Cortex of kidney (tissue), 1 donor: ENCODE measurements at places on chromosomes 2 and 18.

DNA sequence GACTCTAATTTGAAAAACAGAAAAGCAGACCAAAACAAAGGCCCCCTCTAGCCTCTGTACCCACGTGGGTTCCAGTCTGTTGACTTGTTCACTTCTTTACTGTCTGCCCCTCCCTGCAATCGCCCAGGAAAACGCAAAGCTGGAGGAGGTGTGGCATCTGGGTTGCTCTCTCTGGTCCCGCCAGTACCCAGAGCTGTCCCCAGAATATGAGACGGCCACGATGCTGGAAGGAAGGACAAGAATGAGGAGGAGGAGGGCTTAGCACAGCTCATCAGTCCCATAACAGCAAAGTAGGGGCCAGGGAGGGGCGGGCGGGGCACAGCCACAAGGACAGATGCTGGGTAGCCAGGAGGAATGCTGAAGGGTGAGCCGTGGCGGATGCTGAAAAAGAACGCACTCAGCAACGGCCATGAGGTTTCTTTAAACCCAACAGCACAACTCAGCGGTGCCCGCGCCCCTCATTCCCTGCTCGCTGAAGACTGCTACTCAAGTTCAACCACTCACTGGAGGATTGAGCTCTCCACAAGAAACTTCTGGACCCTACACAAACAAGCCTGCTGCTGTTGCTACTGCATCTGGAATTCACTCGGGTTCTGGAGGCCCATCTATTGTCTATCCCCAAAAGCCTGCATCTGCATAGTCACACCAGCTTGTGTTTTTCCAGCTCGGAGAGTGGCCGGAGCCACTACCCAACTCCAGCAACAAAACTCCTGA is 187.7 kb downstream of the HDAC4 start:
- no peak for DNase-seq

DNA sequence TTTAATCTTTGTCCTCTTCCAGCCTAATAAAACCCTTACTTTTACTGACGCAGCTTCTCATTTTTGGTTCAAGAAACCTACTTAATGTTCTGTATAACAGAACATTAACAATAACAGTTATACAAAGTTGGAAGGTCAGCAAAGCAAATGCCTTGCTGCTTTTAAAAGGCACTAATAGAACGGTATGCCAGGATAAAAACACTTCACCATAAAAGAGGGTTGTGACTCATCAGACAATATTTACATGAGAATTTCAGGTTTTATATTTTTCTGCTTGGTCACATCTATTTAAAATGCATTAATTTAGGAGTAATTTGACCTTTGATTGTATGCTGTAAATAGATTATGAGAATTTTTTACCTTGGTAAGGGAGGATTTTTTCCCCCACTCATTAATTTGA is 3.0 kb downstream of the KLHL41 start:
- no peak for DNase-seq

- DNase-seq = no peak
Observed at GRCh38 chr18:74456017-74456348, 1.1 kb downstream of the DIPK1C start.

DNA sequence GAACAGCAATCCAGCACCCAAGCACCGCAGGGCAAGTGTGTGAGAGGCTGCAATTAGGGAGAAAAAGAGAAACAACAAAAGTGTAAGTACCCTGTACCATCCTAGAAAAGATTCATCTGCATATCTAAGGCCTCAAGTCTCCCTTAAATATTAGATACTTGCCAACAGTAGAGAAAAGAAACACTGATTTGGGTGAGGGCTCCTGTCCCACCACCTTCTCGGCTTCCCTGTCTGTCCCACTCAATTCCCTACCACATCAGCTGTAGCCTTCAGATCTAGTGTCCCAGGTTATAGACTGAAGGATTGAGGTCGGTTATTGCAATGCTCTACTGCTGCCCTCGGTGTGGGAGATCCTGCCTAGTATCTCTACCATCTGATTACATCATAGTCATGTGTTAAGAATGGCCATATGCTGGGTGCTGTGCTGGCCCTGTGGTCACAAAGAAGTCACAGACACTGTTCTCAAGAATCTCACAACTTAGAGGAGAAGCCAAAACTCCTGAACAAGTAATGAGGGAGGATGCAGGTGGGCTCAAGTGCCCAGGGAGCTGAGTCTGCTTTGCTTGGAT is 2.5 kb downstream of the RAX start:
- no peak for DNase-seq

GRCh38 chr2:167988296-167988695 is 259.1 kb downstream of the STK39 start:
- no peak for DNase-seq

DNA sequence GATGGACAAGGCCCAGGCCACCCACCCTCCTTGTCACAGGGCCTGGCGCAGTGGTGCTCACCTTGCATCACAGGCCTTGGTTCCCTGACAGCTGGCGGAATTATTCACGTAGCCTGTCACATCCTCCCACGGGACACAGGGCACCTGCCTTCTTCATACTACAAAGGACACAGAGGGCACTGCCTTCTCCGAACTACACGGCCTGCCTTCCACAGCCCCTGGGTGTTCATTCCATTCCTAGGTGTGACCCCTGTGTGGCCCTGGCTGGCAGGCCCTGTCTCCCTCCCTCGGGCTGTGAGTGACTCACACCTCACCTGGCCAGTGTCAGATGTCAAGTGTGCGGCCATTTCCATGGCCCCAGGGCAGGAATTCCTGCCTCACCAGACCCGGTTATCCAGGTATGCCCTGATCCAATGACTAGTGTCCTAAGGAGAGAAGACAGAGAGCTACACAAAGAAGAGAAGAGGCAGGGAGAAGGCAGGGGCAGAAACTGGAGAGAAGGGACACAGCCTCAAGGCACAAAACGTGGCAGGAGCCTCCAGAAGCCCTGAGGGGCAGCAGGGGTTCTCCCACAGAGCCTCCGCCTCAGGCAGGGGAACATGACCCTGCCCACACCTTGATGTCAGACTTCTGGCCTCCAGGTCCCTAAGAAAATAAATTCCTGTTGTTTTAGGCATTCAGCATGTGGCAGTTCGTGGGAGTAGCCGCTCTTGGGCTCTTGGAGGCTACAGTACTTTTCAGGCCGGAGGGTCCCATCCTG is 43.4 kb downstream of the MBP start:
- no peak for DNase-seq

GRCh38 chr2:131827481-131828163 is 299.9 kb downstream of the CCDC74A start:
- no peak for DNase-seq

DNA sequence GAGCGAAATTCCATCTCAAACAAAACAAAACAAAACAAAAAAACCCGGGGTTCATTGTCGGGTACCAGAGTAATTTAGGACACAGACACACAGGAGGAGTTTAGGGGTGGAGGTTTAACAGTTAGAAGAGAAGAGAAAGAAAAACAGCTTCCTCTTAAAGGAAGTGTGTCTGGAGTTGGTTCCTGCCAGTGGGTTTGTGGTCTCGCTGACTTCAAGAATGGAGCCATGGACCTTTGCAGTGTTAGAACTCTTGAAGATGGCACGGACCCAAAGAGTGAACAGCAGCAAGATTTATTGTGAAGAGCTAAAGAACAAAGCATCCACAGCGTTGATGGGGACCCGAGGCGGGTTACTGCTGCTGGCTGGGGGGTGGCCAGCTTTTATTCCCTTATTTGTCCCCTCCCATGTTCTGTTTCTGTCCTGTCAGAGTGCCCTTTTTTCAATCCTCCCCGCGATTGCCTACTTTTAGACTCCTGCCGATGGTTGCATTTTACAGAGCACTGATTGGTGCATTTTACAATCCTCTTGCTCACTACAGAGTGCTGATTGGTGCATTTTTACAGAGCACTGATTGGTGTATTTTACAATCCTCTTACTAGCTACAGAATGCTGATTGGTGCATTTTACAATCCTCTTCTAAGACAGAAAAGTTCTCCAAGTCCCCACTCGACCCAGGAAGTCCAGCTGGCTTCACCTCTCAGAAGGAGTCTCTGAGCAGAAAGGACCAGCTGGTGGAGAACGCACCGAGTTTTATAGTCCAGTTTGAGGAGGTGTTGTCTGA is 28.7 kb upstream of the ATP8B1 start:
- DNase-seq = no peak

DNA sequence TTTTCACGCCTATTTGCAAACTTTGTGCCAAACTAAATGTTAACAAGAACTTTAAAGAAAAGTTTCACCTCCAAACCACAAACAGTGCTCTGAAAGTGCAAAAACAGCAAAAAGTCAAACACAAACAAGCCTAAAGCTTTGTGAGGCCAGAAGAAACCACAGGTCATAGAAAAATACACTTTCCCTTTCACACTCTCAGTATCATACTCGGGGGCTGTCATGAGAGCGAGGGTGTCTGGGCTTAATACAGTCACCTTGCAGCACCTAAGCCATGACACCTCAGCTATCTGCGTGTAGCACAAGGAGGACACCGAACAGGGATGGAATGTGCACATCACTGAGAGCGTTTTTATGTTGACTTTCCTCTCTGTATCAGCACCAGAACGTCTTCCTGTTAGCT is 26.6 kb upstream of the SEH1L start:
- no peak for DNase-seq

DNA sequence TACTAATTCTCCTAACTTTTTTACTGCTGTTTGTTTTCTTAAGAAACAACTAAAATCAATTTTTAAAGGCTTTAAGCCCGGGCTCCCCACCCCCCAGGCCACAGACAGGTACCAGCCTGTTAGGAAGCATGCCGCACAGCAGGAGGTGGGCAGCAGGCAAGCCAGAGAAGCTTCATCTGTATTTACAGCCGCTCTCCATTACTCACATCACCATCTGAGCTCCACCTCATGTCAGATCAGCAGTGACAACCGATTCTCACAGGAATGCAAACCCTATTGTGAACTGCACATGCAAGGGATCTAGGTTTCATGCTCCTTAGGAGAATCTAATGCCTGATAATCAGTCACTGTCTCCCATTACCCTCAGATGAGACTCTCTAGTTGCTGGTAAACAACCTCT is 517.0 kb downstream of the NRXN1 start:
- DNase-seq = no peak

- DNase-seq = no peak
Observed at GRCh38 chr2:127658641-127659407, 12.9 kb downstream of the GPR17 start.

DNA sequence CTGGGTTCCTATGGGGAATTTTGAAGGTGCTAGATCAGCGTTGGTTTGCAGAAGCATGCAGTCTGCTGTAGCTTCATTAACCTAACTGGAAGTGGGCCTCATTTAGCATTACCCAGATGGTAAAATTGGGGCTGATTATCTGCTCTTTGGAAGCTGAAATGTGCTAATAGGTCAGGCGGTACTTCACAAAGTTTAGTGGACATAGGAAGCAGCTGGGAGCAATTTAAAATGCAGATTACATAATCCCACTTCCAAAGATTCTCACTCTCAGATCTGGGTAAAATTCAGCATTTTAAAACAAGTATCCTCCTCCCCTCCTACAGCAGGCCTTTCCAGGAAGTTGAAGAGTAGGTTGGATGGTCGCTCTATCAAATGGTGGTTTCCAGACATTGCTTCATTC is 907.0 kb downstream of the CPS1 start:
- no peak for DNase-seq

DNA sequence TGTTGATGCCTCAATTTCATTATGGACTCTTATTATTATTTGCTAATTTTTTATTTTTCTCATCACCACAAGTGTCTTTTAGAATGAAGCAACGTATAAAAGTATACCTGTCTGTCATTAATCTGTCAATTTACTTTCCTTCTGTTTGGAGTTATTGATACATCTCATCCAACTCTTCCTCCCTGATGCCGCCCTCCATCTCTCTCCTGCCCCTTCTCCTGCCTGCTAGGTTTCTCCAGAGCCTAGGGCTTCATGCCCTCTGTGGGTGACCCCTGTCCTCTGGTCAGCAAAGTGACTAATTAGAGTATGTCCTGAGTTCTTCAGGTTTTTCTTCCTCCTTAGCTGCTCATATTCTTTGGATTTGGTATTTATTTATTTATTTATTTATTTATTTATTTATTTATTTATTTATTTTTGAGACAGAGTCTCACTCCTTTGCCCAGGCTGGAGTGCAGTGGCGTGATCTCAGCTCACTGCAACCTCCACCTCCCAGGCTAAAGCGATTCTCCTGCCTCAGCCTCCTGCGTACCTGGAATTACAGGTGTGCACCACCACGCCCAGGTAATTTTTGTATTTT is 162.5 kb upstream of the MYCN start:
- DNase-seq = no peak

GRCh38 chr2:9262671-9263171 is 56.1 kb downstream of the ASAP2 start:
- DNase-seq = no peak

GRCh38 chr2:160015746-160016145 is 46.7 kb downstream of the PLA2R1 start:
- DNase-seq = no peak

GRCh38 chr2:47569658-47570475 is 166.9 kb downstream of the MSH2 start:
- no peak for DNase-seq

- DNase-seq = no peak
Observed at GRCh38 chr2:54176577-54176976, 61.2 kb downstream of the ACYP2 start.
